ENCODE measurements at places on chromosomes 5 and 9. TPM values are rescaled to one million over a fixed set of nuclear protein-coding genes. Genes with fewer than 3 reads are reported as not detected.

The ADCY2 gene
- not detected for total RNA-seq

The ZNF618 gene
- total RNA-seq, result 7.7 TPM

The NCS1 gene
- total RNA-seq, result 36.1 TPM

The PLCXD3 gene
- total RNA-seq, result under 0.01 TPM

The SPINK5 gene
- 0.09 TPM for total RNA-seq

The PCDH12 gene
- under 0.01 TPM for total RNA-seq

The RUFY1 gene
- total RNA-seq, result 63.9 TPM

The KCNMB1 gene
- total RNA-seq, result not detected

The ENTREP1 gene
- total RNA-seq, result under 0.01 TPM

The IFT74 gene
- 10.0 TPM for total RNA-seq

The FRMD3 gene
- total RNA-seq, result 0.26 TPM

The QRFP gene
- not detected for total RNA-seq

The TGFBR1 gene
- total RNA-seq, result 38.3 TPM

The LRRC70 gene
- total RNA-seq, result 0.79 TPM

The HRCT1 gene
- total RNA-seq, result 0.16 TPM

The PCDHGA12 gene
- 7.4 TPM for total RNA-seq

The ANKRD33B gene
- 3.6 TPM for total RNA-seq

The GPX8 gene
- 72.0 TPM for total RNA-seq

The DOCK8 gene
- total RNA-seq, result 0.32 TPM

The MARVELD2 gene
- total RNA-seq, result 0.16 TPM

The UBE2QL1 gene
- under 0.01 TPM for total RNA-seq

The CD274 gene
- 1.6 TPM for total RNA-seq

The SELENOP gene
- 87.6 TPM for total RNA-seq

The IQGAP2 gene
- total RNA-seq, result 2.1 TPM

The NEUROG1 gene
- not detected for total RNA-seq

The INSYN2B gene
- 2.9 TPM for total RNA-seq

The IRX2 gene
- total RNA-seq, result 3.3 TPM

The PCDHGA10 gene
- 2.3 TPM for total RNA-seq

The PIP5K1B gene
- total RNA-seq, result not detected

The MIER3 gene
- total RNA-seq, result 9.6 TPM

The DTWD2 gene
- total RNA-seq, result 0.52 TPM

The SPIN1 gene
- 88.0 TPM for total RNA-seq

The FCN2 gene
- total RNA-seq, result not detected

The SECISBP2 gene
- 21.8 TPM for total RNA-seq

The TUSC1 gene
- total RNA-seq, result 3.8 TPM

The SPACA9 gene
- total RNA-seq, result 2.7 TPM

The REEP2 gene
- 16.4 TPM for total RNA-seq

The COL15A1 gene
- total RNA-seq, result 1.1 TPM

The SEMA6A gene
- total RNA-seq, result 0.16 TPM

The ARHGEF39 gene
- total RNA-seq, result 0.32 TPM

The OXCT1 gene
- total RNA-seq, result 29.4 TPM

The SPINK9 gene
- total RNA-seq, result not detected

The STRBP gene
- total RNA-seq, result 2.4 TPM

The SARDH gene
- total RNA-seq, result 4.6 TPM

The CDC42SE2 gene
- 13.7 TPM for total RNA-seq

The CXCL14 gene
- total RNA-seq, result not detected

The TAS2R1 gene
- not detected for total RNA-seq

The HEMGN gene
- total RNA-seq, result not detected

The TMEM215 gene
- total RNA-seq, result not detected

The ANKRD20A1 gene
- 0.16 TPM for total RNA-seq

The ADAMTS13 gene
- 3.3 TPM for total RNA-seq

The MLANA gene
- total RNA-seq, result not detected

The SPINK13 gene
- total RNA-seq, result not detected

The AK6 gene
- total RNA-seq, result 54.5 TPM

The SPATA31D4 gene
- not detected for total RNA-seq

The GABBR2 gene
- 0.43 TPM for total RNA-seq

The BTNL8 gene
- not detected for total RNA-seq

The KCTD16 gene
- 0.26 TPM for total RNA-seq

The AGPAT2 gene
- total RNA-seq, result 27.7 TPM
